ENCODE measurements at places on chromosomes 16 and 17.
A peak's percentile ranks its signal among the peaks of the same experiment; 100 is the strongest.

DNA sequence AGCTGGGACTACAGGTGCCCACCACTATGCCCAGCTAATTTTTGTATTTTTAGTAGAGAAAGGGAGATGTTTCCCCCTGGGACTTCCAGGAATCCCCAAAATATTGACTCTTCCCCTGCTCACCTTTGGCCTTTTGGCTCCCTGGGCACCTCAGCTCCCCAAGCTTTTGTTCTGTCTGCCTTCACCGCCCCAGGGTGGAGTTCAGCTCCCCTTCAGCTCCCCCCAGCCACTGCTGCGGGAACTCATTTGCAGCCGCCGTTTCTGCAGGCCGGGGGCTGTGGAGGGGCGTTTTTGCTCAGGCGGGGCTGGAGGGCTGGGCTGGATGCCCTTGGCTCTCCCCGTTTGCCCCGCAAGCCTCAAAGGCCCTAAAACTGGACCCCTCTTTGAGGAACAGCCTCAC is 47.9 kb downstream of the CRISPLD2 start:
- DNase-seq, result no peak

- DNase-seq, result no peak
Observed at GRCh38 chr17:60993497-60993896, 315.8 kb downstream of the BCAS3 start.

- no peak for DNase-seq
Observed at GRCh38 chr17:30809867-30810266, 14.6 kb downstream of the CRLF3 start.

- no peak for DNase-seq
Observed at GRCh38 chr16:82936941-82937551, 310.3 kb downstream of the CDH13 start.

- DNase-seq, result no peak
Observed at GRCh38 chr17:44578947-44579346, 21.7 kb downstream of the FZD2 start.

DNA sequence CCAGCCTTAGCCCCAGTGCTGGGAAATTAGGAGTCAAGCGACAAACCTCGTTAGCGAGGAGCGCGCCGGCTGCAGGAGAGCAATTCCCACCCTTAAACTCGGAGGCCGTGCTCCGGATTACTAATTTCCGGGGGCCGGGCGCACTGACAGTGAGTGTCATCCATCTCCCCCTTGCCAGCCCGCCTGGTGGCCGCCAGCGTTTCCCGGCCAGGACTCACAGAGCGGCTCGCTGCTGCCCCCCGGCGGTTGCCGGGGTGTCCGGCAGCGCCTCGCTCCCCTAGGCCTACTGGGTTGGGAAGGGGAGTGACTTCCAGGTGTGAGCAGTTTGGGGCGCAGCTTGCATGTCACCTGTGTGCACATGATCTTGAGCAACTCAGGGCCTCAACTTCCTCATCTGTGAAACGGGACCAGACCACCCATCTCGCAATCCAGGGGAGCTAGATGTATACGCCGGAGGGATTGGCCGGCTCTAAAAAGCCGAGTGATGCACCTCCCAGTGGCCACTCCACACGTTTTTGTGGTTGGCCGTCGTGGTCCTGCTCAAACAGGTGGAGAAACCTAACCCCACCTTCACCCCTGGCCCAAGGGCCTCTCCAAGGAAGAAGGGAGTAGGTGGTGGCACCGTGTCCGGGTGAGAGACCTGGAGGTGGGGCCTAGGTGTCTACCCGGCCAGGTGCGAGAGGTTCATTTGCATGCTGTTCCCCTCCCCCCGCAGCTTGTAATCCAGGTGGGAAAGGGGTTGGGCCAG is 2.5 kb upstream of the GSE1 start:
- peak; percentile 87 for DNase-seq

- no peak for DNase-seq
Observed at GRCh38 chr17:15900871-15901270, 44.1 kb upstream of the ADORA2B start.
